Fibroblast of lung (primary cell): ENCODE measurements at places on chromosomes 5 and 9. TPM values are rescaled to one million over a fixed set of nuclear protein-coding genes. Genes with fewer than 3 reads are reported as not detected.

FOXD4L6 gene
- not detected in 2 replicates for total RNA-seq

KCNIP1 gene
- total RNA-seq = not detected in 2 replicates

SPINK4 gene
- total RNA-seq = not detected in 2 replicates

TSSK1B gene
- total RNA-seq = under 0.01 and 0.50 TPM in 2 replicates

TOR4A gene
- 12.6 and 22.1 TPM in 2 replicates for total RNA-seq

PLPP7 gene
- 8.2 and 9.4 TPM in 2 replicates for total RNA-seq

GMCL2 gene
- under 0.01 TPM in 2 replicates for total RNA-seq

- DNase-seq = no peak
Observed at GRCh38 chr5:102974177-102974576, 145.8 kb downstream of the GIN1 start.

DNA sequence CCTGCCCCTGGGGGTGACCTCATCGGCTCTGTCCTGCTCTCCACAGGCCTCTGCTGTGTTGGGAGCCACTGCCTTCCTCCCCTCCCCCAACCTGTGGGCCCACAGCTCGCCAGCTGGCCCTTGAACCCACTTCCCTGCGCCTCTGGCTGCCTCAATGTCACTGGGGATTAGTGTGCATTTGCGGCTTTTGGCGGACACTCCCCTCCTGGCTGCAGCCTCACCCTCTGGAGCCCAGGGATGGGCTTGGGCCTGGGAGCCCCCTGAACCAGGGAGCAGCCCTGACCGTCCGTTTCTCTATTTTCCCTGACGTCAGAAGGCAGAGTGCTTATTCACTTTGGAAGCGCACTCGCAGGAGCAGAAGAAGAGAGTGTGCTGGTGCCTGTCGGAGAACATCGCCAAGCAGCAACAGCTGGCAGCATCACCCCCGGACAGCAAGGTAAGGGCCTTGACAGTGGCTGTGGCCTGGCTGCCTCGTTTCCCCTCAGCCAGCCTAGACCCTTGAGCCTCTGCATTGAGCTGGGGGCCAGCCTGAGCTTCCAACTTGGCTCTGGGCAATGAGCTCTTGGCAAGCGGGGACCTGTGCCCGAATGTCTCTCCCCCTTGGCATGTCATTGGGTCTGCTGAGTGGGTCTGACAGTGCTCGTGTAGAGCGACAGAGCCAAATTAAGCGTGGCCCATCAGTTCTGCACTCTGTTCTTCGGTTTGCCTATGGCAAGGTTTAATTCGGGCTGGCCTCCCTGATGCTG is 73.1 kb downstream of the RGS3 start:
- DNase-seq = peak; percentile 41

GRCh38 chr5:102858808-102859207 is 103.7 kb downstream of the PAM start:
- DNase-seq = peak; percentile 55

DNA sequence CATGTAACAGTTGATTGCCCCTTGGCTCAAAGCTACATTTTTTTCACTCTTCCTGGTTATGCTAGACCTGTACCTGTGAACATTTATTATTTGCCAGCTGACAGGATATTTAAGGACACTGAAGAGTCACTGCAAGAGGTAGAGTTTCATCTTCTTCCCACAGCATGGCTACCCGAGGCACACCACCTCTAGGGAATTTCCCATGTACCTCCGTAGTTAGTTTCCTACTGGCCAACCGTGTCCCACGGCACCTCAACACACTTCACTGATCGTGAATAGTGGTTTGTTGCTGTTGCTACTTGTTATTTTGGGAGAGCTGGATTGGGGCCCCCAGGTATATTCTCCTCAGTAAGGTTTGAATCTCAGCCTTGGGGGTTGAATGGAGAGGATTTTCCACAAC is 648.6 kb downstream of the SEMA5A start:
- DNase-seq = no peak

DNA sequence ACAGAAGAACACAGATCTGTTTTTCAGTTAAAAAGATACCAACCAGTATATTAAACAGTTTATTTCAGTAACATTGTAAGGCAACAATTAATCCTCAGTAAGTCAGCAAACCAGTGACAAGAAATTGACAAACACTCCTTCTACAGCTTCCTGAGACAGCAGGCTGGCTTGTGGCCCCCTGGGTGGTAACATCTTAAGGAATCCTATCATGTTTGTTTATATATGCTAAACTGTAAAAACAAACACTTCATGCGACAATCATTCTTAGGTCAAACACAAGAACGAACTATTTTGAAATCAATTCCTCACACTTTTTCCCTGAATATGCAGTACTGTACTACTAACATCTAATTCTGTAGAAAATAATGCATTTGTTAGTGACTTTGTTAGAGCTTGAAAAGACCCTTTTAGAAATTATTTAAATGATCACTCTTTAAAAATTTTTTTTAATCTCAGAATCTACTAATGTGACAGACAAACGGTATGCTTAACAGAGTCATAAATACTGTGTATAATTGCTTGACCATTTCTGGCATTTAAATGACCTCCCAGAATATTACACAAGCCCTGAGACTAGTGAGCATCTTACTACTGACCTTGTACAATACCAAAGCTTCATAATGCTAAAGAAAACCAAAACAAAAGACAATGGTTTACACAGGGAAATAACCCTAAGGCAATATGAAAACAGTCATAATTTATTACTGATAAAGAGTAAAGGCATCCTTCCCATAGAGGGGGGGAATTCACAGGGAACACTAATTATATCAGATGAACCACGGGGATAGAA is 48.2 kb downstream of the ERMP1 start:
- peak; percentile 41 for DNase-seq

- peak; percentile 42 for DNase-seq
Observed at GRCh38 chr5:119269061-119269944, 86.5 kb upstream of the TNFAIP8 start.

DNA sequence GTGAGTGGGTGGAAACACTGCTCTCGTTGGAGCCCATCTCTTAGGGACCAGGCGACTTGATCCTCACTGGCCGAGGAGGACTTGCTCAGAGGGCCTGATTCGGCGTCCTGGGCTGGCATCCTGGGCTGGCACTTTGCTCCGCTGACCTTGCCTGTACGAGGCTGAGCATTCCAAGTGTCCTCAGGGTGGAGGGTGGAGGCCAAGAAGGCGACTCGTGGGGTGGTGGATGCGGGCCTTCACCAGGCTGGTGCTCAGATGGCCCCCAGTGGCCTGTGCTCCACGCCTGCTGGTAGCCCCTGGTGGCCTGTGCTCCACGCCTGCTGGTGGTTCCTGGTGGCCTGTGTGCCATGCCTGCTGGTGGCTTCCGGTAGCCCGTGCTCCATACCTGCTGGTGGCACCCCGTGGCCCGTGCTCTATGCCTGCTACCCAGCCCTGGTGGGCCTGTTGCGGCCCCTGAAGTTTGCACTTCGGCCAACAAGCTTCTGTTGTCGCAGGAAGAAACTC is 42.9 kb downstream of the PHF2 start:
- DNase-seq = no peak

DNA sequence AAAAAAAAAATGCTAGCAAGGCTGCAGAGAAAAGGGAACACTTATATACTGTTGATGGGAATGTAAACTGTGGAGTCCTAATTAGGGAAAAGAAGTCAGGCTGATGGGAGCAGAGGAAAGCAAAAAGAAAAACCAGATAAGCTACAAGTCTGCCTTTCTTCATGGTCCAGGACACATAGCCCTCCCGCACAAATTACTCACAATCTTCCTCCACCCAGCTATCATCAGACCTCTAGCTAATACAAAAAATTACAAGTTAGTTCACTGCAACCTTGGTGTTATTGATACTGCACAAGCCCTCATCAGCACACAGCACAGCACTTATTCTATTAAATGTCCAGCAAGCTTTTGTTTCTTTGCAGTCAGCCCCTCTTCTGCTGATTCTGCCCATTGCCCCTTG is 186.0 kb upstream of the ADRA1B start:
- DNase-seq = no peak

DNA sequence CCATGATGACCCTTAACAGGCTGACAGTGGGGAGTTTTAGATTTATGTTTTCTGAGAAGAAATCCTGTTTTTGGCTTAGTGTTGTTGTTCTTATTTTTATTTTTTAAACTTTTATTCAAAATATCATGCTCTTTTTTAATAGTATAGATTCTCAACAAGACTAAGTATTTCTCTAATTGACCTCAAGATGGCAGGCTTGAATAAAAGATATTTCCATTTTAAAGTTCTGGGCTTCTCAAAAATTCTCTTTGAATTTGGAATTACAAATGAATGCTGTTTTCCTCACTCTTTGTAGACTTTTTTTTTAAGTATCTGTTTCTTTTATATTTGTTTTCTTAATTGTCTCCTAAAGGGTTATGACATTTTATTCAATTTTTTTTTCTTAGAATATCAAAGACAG is 50.0 kb upstream of the SH3GL2 start:
- DNase-seq = no peak

- DNase-seq = no peak
Observed at GRCh38 chr5:146529984-146530383, 14.0 kb upstream of the GPR151 start.

DNA sequence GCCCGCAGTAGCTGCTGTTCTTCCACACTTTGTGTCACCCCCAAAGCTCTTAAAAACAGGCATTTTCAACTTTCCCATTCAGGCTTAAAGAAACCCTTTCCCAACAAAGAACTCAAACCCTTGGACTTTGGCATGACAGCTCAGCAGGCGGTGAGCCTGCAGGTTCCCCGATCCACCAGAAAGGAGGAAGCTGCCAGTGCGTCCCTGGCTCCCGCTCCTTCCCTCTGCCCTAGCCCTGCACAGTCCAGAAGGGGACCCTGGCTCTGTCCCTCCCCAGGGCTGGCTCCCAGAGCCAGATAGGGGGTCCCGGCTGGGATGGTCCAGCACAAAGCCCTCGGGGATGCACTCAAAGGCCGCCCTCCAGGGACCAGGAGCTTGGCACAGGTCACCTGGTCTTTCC is 9.6 kb downstream of the SLC9A3 start:
- DNase-seq = no peak

DNA sequence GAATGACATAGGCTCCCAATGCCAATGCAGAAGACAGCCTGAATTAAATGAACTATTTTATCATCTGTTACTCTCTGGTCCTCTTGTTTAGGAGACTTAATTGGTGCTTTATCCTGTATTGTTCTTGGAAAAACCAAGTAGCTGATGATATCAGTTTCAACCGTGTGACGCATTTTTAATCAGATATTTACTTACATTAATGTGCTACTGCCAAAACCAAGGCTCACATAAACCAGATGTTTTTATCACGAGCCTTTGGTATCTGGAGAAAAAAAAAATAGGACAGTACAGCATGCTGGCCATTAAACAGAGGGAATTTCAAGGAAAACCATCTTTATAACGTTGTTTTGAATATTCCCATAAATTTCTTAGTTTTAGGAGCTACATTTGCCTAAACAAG is 90.1 kb downstream of the ICE1 start:
- no peak for DNase-seq

DNA sequence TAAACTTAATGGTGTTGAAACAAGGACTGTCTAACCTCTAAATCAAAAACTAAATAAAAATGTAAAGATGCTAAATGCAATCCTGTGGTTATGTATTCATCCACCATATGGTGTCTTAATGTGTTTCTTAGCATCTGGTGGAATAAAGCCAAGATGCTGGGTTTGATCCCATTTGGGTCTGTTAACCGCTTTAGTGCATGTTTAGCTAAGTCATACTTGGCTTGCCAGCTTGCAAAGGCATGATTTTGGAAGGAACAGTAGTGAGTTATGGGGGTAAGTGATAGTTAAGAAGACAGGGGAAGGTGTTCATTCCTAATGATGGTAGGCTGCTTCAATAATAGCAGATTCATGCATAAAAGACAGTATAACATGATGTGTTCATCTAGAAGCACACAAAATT is 139.0 kb upstream of the SLC27A6 start:
- DNase-seq = peak; percentile 47

- no peak for DNase-seq
Observed at GRCh38 chr9:2321523-2322148, 300.0 kb upstream of the VLDLR start.

DNA sequence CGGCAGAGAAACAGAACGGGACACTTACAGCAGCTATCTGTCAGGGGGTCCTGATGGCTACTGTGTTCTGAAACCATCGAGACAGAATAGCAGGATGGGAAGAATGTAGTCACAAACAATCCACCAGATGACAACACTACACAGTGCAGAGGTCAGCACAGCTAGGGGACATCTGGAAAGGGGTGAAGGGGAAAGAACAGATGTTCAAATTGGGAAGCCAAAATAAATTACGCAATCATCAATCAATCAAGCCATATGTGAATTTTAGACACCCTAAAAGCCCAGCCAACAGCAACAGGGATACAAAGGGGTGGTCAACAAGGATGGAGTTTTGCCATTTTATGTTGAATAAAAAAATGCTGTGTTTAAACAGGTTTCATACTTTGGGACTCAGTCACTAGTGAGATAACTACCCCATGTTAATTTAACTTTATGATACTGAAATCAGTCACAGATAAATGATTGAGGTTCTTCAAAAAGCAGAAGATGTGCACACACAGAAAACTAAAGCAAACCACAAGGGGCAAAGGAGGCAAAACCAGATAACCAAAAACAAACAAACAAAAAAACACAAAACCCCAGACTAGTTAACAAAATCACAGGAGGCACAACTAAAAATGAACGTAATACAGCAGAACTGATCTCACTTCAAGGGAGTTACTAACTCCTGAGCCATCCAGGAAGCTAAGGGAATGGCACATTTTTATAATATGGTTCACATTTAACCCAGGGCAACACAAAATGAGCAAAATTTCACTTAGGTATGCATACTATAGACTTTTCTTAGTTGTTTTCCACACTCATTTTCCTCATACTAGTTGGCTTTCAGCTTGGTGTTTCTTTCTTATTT is 65.9 kb downstream of the HABP4 start:
- peak; percentile 69 for DNase-seq

DNA sequence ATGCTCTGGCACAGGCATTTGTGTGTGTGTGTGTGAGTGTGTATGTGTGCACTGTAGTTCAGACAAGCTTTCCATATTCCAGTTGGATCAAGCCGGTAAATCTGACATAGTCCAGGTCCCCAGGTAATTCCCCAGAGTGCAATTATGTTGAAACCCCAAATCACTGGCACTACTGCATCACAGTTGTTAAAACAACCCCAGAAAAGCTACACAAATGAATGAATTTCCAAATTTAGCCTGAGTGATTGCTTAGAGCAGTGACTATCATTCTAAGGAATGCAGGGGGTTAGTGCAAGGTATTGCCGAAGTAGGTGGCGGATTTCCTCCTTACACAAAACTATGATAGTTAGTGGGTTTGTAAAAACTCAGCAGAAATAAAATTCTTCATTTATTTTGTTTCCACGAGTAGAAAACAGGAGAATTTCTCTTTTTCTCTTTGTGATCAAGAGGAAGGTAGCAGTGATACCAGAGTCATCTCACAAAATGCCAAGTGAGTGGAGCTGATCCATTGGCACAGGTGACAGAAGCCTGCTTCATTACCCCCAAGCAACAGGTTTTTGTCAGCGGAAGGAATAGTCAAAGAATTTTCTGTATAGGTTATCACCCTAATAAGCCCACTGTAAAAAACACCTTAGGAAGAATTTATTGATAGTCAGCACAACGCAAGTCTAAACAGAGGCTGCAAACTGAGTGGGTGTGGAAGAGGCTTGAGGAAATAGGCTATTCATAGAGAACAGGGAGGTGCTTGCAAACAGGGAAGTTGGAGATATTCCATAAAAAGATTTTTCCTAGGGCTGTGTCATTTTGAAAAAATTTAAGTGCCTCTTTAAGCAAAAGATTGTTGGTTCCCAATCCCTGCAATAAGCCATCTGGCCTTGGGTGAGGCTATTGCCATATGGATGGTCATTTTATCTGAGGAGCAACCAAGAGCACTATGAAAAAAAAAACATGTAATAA is 385.1 kb downstream of the CHSY3 start:
- DNase-seq = peak; percentile 70
